ENCODE measurements at places on chromosomes 3 and 15.

GRCh38 chr3:171845481-171846284 is 2.5 kb downstream of the TMEM212 start:
- DNase-seq, result no peak

DNA sequence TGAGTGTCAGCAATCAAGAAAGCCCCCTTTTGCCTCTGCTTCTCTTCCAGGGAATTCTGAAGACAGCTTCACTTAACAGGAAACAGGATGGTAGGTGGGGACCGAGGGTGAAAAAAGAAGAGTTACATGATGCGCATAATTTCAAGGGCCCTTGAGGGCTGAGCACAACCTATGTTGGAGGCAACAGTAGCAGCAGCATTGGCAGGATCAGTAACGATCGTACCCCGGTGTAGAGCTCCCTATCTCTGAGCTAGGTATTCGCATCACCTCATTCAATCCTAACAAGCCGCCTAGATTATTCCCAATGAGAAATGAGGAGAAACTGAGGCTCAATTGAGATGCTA is 432 bp upstream of the RAD54L2 start:
- DNase-seq, result no peak

GRCh38 chr3:128556907-128557306 is 63.9 kb upstream of the GATA2 start:
- DNase-seq, result no peak

- no peak for DNase-seq
These were observed 44.8 kb upstream of the B3GNT5 start for GRCh38 chr3:183208260-183208659.
